PC-9 (cell line): ENCODE measurements at places on chromosomes 7 and 10. TPM values are rescaled to one million over a fixed set of nuclear protein-coding genes. Genes with fewer than 3 reads are reported as not detected.

GRCh38 chr10:125337510-125337909 lies 177.1 kb upstream of the CTBP2 start:
- DNase-seq = no peak

Gene TRUB1
- 11.5 and 14.2 TPM in 2 replicates for total RNA-seq

GRCh38 chr10:787933-788651 lies 98.6 kb upstream of the DIP2C start:
- DNase-seq = no peak

Gene FAM25C
- total RNA-seq = not detected in 2 replicates

Gene NRP1
- 21.7 and 30.5 TPM in 2 replicates for total RNA-seq

- DNase-seq = no peak
These were observed 226.4 kb downstream of the BUB3 start for GRCh38 chr10:123380491-123381085.

Gene PON3
- total RNA-seq = 0.85 and 1.5 TPM in 2 replicates

- DNase-seq = no peak
These were observed 130.3 kb downstream of the DIP2C start for GRCh38 chr10:558891-559766.

DNA sequence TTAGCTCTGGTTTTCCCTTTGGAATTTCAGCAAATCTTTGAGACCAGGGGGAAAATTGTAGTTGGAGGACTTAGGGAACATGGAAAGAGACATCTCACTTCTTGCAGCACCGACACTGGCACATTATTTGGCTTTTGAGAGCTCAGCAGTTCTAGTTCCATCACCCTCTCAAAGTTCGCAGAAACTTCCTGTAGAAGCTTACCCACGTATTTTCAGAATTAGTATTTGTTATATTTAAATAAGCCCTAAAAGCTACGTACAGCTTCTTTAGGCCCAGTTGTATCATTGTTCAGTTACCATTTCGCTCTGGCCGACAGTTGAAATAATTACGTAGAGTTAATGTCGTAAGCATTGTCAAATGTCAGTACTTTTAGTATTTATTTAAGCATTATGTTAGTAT lies 13.4 kb downstream of the CEP55 start:
- DNase-seq = no peak

Gene HPS1
- total RNA-seq = 43.2 and 47.0 TPM in 2 replicates

DNA sequence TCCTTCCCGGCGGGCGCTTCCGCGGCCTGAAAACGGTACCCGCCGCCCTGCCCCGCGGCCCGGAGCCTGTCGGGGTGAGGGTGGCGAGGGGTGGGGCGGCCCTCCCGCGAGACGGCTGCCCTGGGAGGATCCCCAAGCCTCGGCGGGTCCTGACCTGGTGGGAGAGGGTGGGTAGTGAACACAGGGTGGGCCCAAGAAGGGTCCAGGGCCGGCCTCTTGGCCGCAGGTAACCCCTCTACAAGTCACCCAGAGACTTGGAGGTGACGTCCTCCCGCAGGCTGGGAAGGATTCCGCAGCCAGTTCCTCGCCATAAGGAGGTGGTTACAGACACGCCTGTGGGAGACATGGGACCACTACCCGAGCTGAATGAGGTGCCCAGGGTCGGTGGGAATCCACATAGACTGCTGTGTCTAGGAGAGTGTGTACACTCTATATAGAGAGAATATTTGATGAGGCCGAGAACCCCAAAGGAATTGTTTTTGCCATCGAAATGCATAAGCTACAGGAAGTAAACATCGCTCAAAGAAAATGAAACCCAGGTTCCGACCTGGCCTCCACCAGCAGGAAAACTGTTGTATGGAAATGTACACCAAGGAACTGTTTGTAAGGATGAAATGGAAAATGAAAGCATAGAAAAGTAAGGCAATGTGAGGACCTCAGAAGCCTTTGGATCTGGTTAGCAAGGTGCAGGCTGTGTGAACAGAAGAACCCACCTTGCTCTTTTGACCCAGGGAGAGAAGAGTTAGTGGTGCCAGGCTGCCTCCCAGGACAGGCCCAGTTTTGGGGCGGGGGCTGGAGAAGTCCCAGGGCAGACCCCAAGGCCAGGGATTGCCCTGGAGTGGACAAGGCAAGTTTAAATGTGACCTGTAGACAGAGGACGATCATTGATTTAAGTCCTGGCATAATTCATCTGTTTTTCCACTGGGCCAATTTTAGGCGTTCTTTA lies 659 bp downstream of the OPTN start:
- no peak for DNase-seq

GRCh38 chr10:15360566-15360965 lies 10.5 kb downstream of the FAM171A1 start:
- DNase-seq = no peak

Gene C10orf88
- total RNA-seq = 2.9 and 7.6 TPM in 2 replicates

DNA sequence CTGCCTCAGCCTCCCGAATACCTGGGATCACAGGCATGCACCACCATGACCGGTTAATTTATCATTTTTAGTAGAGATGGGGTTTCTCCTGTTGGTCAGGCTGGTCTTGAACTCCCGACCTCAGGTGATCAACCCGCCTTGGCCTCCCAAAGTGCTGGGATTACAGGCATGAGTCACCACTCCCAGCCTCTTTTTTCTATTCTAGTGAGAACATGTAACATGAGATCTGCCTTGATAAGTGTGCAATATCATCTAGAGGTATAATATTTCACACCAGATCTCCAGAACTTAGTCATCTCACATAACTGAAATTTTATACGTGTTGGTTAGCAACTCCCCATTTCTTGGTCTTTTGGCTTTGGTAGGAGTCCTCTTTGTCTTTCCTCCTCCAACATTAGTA lies 656.9 kb downstream of the CNTNAP2 start:
- DNase-seq = no peak

DNA sequence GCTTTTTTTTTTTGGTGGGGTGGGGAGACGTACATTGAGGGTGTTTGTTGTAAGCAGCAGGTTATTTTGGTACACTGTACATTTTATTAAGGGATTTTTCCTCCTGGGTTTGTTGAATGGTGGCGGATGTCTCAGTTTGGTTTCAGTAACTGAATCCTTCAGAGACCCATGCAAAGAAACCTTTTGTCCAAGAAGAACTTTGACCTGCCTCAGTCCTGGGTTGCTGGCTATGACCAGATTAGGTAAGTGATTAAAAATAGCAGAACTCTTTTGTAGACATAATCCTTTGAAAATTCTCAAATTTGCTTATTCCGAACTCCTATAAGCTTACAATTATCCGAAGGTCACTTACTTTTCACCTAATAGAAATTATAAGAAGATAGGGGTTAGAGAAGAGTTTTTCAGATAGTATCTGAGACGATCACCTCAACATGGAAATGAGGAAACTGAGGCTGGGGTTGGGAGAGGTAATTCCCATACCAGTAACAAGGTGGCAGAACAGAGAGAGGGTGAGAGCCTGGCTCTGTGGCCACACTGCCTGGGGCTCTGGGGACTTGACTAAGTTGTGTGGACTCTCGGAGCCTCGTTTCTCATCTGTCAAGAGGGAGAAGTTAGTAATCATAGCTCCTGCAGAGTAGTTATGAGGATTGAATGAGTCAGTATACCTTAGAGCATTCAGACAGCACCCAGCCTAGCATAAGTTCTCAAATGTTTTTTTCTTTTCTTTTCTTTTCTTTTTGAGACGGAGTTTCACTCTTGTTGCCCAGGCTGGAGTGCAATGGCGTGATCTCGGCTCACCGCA lies 87.4 kb downstream of the CCNY start:
- DNase-seq = no peak

DNA sequence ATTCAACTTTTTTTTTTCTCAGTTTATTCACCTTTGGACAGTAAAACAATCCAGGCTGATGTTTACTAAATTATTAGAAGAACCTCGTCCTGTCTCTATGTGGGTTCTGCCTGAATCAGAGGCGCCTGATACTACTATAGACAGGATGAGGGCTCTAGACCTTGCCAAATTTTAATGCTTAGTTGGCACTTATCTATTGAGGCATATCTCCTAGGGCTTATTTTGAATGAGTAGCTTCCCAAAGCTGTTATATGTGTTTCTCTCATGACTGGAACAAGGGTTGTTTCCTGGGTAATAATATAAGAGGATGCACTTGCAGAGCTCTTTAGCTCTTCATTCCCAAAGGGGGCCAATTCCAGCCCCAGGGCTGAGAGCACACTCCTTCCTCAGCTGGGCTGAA lies 23.6 kb downstream of the HECW1 start:
- no peak for DNase-seq

Gene GNB2
- 299 and 326 TPM in 2 replicates for total RNA-seq

DNA sequence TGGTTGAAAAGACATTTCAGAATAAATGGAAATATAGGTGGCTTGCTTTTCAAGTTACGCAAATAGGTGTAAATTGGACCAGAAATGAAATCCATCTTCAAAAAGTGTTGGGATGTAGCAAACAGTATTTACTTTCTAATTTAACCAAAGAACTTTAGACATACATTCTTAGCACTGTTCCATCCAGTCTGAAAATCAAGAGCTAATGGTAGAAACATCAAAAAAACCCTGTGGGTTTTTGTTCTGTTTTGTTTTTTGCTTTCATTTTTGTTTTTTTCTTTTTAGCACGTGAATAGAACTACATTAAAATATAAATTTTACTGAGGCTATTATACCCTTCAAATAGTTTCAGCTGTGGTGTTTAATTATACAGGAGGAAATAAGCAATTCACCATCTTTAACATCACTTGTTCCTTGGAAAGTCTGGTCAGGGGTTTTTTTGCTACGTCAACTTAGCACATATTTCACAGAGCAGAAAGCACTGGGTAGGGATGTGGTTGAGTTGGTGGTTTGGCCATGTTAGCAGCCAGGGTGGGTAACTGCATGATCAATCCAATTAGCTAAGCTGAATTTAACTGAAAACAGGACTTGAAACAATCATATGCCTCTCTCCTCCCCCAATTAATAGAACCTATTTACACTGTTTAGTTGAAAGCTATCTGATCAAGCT lies 275.4 kb upstream of the PFKP start:
- no peak for DNase-seq

GRCh38 chr10:18400201-18400905 lies 251.0 kb downstream of the NSUN6 start:
- no peak for DNase-seq

GRCh38 chr10:49759787-49760551 lies 2.2 kb downstream of the OGDHL start:
- no peak for DNase-seq

Gene OR2A42
- not detected in 2 replicates for total RNA-seq

DNA sequence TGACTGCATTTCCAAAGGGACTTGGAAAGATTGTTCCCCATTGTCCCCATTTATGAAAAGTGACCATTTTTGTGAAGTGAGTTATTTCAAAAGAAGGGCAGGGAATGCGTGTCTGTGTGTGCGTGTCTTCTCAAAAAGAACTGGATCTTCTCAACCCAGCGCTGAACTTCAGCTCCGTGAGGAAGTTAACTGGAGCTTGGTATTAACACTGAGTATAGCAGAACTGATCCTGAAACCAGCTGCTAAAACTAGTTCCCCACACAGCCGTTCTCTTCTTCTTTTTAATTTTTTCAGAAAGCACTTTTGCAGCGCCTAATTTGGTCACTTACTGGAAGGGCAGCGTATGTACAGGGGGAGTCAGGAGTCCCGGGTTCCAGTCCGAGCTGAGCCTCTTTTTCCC lies 45.8 kb upstream of the PLEKHA1 start:
- no peak for DNase-seq

DNA sequence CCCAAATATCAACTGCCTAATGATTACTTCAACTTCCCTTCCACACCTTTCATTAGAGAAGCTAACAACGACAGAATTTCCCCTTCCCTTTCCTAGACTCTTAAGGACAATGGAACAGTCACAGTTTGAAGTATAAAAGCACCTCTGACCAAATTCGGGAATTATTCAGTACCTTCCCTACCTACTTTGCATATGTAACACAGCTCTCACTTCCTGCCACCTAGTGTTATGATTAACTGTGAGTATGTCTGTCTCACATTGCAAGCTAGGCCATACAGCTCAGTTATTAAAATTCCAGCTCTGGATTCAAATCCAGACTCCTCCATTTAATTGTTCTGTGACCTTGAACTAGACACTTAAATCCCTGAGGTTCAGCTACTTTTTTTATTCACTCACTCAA lies 44.8 kb upstream of the HPSE2 start:
- no peak for DNase-seq

DNA sequence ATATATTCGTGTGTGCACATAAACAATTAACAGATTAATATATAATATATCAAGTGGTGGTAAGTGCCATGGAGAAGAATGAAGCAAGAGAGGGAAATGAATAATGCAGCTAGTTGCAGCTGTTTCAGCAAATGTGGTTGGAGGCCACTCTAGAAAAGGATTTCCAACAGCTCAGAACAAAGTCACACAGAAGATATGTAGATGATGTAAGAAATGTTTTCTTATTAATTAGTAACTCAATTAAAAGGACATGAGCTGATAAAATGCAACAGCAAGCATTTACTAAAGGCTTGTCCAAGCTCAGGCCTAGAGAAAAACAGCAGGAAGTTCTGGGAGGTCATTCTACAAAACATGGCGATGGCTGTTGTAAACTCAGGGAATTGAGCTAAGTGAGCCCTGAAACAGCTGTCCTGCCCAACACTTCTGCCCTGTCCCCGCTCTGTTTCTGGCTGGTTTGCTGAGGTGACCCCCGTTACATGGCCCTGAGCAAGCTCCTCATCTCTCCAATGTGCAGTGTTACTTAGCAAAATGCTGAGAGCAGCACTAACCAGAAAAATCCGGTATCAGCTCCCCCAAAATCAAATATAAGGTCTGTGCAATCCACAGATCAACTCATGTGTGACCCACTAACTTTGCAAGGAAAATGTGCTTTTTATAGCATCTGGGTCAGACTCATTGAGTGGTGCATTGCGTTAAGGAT lies 23.4 kb upstream of the C10orf67 start:
- no peak for DNase-seq

- DNase-seq = no peak
These were observed 145.4 kb downstream of the SNX10 start for GRCh38 chr7:26437003-26437532.

DNA sequence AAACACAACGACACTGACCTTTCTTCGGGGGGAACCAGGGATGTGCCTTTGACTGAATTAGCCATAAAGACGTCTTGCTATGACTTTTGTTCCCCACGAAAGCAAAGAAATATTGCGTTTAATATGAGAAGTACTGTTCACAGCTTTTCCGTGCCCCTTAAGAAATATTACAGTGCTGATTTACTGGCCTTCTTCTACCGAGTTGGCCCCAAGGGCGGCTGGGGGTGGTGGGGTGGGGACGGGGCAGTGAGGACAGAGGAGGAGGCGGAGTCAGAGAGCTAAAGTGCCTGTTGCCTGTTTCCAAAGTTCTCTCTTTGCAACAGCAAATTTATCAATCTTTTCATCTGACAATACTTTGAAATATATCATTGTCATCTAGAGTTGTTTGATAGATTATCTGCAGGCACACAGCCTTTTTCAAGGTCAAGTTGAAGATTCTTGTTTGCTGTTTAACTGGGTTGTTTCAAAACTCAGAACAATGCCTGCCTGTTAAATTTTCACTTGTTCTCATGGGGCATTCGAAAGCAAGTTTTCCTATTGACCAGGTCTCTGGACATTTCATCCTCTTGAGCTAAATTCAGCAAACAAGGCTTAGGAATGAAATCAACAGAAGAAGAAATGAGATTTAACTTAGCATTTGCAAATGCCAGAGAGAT lies 9.0 kb downstream of the PTF1A start:
- no peak for DNase-seq

Gene MYO1G
- 0.24 and 0.28 TPM in 2 replicates for total RNA-seq
